Endodermal cell (in vitro differentiated cells): ENCODE measurements at places on chromosomes 3 and 15.

DNA sequence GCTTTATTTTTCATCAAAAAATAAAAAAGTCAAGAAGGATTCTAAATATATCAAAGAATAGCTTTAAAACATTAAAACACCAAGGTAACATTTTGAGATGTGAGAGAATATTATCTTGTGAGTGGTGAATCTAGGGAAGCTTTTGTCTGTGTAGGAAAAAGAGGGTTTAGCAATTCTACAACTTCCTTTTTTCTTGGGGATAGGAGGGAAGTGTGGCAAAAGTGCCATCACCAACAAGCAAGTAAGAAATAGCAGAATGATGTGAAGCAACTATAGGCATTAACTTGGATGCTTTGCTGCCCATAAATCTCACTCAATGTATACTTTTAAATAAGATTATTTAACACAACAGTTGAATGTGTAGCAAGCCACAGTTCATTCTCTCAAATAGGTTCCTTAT is 57.8 kb upstream of the SUCLG2 start:
- DNase-seq: no peak

DNA sequence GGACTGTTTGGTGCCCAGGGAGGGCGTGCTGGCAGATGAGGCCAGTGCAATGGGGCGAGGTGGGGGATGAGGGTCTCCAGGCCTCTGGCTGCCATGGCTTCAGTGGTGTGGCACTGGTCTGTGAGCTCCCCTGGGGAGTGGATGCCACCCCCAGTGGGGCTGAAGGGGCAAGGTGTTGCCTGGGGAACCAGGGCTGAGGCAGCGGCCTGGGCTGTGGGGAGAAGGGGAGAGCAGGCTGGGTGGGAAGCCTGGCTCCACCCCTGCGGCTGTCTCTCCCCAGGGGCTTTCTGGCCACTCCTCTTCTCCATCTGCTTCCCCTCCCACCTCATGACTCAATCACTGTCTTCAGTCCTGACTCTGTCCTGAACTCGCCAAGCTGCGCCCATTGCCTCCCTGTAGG is 88.4 kb upstream of the TLE3 start:
- peak; percentile 47 for DNase-seq

GRCh38 chr3:126773167-126773566 is 69.1 kb downstream of the CHCHD6 start:
- no peak for DNase-seq

- DNase-seq: no peak
These were observed 495.7 kb upstream of the CBLB start for GRCh38 chr3:106364477-106364876.

- no peak for DNase-seq
These were observed 33.2 kb downstream of the CDCP1 start for GRCh38 chr3:45112939-45113338.

DNA sequence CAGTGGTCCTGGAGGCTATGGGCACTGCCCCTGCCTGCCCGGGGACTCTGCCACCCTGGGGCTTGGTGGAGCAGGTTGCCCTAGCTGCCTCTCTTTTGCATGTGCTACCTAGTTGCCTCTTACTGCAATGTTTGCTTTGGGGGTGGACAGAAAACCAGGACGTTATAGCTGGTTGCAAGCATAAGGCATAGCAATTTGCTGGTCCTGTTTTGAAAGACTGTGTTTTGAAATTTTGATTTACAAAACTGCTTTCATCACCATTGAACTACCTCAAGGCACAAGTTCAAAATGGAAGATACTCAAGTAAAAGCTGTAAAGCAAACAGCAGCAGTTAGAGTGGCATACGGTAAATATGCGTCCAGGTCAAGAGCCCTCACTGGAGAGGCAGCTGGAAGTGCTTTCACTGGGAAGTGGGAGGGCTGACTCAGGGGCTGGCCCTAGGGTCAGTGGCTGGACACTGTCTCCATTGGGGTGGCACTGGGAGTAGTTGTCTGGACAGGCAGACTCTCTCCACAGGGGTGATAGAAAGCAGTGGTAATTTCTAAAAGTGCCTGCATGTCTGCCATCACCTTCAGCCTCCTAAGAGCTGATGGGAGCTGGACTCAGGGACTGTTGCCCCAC is 138.1 kb downstream of the CHDH start:
- peak; percentile 43 for DNase-seq

DNA sequence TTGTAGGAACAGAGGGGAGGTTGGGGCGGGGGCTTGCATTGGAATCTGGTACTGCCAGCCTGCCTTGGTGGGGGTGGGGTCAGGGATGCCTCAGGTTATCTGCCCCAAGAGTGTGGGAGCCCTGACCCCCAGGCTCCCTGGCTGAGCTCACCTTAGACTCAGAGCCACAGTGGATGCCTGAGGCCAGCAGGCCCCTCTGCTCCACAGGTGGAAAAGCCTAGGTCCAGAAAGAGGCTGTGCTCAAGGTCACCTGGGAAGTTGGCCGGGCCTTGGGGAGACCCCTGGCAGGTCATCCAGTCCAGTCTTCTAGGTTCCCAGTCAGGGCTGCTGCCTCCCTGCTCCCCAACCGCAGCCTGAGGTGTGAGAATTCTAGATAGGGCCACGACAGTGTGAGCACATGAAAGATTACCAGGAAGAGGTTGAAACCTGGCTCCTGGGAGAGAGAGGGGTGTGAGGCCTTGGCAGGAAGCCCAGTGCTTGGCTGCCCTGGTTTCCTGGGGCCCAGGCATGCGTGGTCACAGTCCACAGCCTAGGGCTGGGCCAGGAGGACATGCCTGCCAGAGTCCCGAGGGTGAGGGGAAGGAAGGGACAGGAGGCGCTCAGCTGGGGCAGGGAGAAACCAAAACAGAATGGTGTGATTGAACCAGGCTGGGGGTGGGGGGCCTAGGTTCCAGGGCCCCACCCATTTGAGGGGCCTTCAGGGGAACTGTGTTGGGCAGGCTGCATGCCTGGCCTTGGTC is 4.9 kb downstream of the HDAC11 start:
- DNase-seq: peak; percentile 57

DNA sequence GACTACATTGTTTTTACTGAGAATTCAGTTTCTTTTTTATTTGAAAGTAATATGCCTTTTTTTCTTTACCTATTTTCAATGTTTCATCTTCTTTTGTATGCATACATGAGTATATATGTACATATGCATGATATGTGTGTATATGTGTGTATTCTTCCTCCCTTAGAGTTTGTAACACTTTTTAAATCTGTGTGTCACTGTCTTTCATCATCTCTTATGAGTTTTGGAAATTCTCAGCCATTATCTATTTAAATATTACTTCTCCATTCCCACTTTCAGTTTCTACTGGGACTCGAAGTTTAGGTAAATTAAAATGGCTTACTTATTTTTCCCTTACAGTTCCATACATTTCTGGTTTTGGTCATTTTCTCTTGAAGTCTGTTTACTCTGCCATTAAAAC is 754.1 kb downstream of the GRM7 start:
- no peak for DNase-seq

- DNase-seq: no peak
These were observed 78.2 kb downstream of the NEDD4 start for GRCh38 chr15:55915221-55915620.

DNA sequence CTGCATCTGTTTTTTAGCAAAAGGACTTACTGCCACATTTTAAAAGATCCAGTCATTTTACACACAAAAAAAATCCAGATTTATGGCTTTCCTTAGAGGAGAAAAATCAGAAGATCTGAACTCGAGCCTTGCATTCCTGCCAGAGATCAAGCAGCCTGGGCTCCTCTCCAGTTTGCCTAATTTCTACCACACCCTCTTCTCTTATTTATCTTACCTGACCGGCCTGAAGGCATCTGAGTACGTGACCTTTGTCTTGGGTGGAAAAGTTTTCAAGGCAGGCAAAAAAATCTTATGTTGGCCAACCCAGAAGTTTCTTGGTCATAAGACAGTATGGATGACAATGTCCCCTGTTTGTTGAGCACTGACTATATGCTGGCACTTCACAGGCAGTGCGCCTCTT is 60.3 kb downstream of the CHRD start:
- no peak for DNase-seq

- no peak for DNase-seq
These were observed 214.6 kb upstream of the UBE2E2 start for GRCh38 chr3:22988566-22988965.

- no peak for DNase-seq
These were observed 154.3 kb upstream of the ZBTB20 start for GRCh38 chr3:115301364-115301860.

DNA sequence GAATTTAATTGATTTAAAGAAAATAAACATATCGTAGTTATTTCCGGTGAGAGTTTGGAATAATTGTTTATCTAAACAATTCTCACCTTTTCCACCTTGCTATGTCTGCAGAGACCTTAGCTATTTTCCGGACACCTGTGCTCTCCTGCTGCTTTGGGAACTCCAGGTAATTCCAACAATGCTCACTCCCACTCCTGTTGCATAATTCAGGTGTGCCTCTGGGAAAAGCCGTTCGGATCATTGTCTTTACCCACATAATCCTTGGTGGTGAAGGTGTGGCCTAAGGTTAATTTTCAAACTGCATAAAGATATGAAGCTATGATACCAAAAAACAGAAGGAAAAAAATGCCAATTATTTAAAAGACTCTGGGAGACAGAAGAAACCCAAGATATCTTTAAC is 59.4 kb downstream of the LDHAL6B start:
- DNase-seq: no peak

GRCh38 chr3:182435860-182436259 is 357.4 kb upstream of the ATP11B start:
- DNase-seq: no peak

DNA sequence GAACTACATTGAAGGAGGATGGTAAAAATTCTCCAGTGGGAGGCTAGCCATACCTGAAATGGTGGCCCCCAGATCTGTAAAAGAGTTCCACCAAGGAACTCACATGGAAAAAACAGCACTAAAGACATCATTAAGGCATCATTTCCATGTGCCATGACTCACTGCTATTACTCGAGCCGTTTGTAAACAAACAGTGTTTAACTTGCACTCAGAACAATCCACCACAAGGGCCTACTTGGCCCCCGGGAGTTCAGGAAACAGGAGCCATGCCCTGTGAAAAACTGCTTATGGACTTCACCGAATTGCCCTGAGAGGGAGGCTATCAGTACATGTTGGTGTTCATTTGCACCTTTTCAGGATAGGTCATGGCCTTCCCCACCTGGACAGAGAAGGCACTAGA is 18.2 kb downstream of the CCR4 start:
- DNase-seq: no peak

DNA sequence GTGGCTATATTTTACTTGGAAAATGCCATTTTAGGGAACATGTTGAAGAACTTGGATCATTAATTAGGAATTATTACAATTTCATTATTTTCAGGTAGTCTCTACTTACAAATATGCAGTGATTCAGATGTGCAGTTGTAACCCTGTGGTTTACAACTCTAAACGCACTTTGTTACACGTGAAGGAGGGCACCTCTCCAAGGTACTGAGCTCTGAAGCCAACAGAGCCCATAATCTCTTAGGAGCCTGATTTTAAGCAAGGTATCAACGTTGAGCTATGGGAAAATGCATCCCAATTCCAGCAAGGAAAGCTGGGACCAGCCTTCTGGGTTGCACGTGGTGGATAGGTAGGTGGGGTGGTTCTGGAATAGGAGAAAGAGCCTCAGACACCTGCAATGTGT is 81.5 kb upstream of the FAM3D start:
- DNase-seq: no peak

DNA sequence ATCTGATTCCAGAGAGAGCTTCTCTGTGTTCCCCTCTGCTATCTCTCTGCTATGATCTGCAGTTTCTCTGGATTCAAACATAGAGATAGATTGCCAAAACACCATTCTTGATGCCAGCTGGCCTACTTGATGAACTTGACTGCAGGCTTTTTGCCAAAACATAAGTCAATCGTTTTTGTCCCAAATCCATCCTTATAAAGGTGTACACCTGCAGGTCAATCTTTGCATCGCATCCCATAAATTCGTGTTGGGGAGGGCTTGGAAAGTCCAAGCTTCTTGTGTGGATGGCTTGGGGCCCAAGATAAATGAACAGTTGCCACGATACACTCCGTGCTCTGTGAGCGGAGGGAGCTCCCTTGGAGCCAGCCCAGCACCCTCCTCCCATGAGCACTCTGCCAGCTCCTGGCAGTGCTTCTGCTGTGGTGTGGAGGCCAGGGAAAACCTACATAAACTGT is 2.7 kb downstream of the CERS3 start:
- DNase-seq: no peak

DNA sequence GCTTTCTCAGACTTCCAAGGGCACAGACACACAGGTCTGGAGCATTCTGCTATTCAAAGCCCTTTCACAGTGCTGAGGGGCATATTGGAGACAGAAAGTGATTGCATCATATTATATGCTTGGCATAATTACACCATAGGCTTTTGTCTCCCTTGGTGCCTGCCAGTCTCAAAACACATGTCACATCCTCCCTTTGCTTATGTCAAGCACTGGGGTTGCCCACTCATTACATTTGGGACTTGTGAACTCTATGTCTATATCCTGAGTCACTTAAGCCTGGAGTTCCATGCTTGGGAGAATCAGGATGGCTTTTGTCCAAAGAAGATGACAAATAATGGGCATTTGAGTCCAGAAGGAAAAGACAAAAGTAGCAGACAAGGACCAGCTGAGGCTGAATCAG is 12.3 kb upstream of the PDZRN3 start:
- no peak for DNase-seq

GRCh38 chr3:135967867-135968266 is 2.3 kb downstream of the PPP2R3A start:
- no peak for DNase-seq

DNA sequence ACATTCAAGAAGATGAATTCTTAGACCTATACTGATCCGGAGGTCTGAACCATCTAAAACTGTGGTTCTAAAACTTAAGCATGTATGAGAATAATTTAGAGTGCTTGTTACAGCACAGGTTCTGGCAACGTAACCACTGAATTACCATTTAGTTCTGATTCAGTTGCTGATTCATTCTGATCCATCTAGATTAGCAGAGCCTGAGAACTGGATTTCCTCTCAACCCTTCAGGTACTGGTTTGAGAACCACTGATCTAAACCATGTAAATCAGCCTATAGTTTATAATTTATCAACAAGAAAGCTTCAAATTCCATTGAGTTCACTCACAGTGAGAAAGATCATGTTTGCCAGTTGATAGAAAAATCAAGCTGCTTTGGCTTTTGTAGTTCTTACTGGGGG is 1001.1 kb upstream of the EPHA6 start:
- no peak for DNase-seq

DNA sequence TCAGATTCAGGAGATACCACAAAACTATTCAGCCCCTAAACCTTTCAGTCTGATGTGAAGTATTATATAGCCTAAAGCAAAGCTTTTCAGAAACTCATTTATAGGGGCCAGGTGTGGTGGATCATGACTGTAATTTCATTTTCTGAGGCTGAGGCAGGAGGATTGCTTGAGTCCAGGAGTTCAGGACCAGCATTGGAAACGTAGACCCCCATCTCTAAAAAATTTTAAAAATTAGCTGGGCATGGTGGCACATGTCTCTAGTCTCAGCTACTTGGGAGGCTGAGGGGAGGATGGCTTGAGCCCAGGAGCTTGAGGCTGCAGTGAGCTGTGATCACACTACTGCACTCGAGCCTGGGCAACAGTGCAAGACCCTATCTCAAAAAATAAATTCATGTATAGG is 60.0 kb downstream of the TMOD3 start:
- no peak for DNase-seq

DNA sequence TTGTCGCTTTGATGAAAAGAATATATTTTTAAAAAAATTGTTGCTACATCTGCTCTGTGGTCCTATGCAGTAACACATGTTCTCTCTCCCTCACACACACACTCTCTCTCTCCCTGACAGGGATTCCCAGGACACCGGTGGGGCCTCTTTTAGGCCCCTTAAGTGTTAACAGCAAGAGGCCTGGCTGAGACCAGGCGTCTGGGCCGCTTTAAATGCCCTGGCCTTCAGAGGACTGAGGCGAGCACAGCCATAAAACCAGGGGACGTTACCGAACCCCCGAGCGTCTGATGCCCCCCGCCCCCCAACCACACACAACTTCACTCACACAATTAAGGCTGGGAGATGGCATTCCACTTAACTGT is 1.7 kb downstream of the BNC1 start:
- no peak for DNase-seq
